ENCODE measurements at places on chromosomes 12 and 14.

GRCh38 chr14:56379956-56380355 lies 199.6 kb upstream of the TMEM260 start:
- no peak for DNase-seq

- DNase-seq: no peak
These were observed 9.7 kb downstream of the PNN start for GRCh38 chr14:39184628-39185255.

GRCh38 chr12:42539696-42540095 lies 49.9 kb downstream of the PRICKLE1 start:
- DNase-seq: no peak

GRCh38 chr14:34453226-34453625 lies 8.8 kb downstream of the SPTSSA start:
- no peak for DNase-seq

- no peak for DNase-seq
These were observed 321.3 kb upstream of the LMO3 start for GRCh38 chr12:16927259-16927658.
